ENCODE measurements at places on chromosomes 5 and 9.

DNA sequence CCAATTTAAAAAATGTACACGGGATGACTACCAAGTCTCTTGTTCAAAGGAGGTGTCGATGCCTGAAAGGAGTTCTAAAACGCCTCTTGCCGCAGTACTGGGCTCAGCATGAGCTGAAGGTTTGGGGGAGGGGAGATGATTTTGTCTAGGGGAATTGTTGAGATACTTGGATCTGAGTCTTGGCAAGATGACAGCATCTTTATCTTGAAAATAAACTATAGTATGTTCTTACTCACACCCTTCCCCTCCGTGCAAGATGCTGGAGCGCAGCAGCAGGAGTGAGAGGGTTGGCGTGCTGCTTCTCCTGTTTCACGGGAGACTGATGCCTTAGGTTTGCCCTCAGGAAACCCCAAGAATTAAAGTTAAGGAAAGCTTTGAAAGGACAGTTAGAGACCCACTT is 47.3 kb downstream of the FAM78A start:
- no peak for DNase-seq

- DNase-seq: no peak
These were observed 527.8 kb downstream of the MTRR start for GRCh38 chr5:8396756-8397155.

DNA sequence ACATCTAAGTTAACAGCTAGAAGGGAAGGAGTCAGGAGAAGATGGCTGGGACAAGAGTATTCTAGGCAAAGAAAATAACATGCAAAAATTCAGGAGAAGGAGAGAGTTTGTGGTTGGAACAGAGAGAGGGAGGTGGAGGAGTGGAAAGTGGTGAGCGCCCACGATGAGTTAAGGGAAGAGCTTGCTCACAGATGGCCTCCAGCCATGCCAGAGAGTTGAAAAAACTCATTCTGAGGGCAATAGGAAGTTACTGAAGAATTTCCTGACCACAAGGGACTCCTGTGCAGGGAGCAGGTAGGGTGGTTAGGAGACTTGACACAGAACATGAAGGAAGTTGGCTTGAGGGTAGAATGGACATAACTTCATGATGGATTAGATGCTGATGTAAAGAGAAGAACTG is 159.7 kb downstream of the DOCK2 start:
- DNase-seq: no peak

DNA sequence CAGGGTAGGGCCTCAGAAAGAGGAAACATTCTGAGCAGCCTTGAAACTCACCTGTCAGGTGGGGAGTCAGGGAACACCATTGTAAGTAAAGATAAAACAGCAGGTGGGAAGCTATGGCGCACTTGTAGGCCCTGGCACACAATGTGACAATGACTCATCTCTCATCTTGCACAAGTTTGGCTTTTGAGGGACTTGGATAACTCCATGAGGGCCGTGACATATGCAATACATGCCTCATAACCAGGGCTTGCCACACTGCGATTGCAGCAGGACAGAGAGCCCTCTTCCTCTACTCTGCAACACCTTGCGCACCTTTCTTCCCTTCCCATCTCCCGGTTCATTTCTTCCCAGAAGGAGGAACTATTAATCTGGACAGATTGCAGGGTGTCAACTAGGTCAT is 144.9 kb downstream of the CEP120 start:
- no peak for DNase-seq

DNA sequence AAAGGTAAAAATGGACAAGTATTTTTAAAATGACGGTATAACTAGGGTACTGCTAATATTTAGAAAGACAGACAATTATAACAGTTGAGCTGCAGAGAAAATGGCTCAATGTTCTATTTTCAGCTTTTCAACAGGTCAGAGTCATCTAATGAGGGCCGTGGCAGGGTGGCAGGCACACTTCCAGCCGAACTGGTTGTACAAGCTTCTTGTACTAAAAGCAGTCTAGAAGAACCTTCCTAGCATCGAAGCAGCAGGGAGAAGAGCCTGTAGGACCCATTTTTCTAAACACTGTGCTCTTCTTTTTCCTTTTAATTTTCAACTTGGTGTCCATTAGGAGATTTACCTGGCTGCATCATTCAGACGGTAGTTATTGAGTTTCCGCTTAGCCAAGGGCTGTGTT is 85.6 kb downstream of the SLC28A3 start:
- DNase-seq: no peak

GRCh38 chr5:146410272-146410671 is 36.9 kb upstream of the TCERG1 start:
- DNase-seq: no peak

DNA sequence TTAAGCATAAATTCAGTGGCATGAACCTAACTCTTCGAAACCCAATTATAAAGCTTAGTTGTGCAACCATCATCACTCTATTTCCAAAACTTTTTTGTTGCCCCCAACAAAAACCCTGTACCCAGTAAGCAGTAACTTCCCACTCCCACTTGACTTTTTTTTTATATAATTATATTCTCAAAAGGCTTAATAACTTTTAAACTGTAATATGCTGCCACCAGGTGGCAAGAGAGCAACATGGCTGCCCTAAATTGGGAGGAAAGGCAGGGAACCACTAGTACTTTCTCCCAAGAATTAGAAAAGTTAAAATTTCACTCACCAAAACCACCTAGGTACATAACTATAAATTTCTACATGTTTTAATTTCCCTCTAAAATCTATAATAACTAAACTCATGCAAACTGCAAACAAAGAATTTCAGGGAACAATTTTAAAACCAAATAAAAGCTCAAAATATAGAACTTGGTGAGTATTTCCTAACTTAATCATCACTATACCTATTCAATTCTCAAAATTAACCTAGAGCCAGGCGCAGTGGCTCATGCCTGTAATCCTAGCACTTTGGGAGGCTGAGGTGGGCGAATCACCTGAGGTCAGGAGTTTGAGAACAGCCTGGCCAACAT is 50.2 kb upstream of the RNF38 start:
- no peak for DNase-seq

DNA sequence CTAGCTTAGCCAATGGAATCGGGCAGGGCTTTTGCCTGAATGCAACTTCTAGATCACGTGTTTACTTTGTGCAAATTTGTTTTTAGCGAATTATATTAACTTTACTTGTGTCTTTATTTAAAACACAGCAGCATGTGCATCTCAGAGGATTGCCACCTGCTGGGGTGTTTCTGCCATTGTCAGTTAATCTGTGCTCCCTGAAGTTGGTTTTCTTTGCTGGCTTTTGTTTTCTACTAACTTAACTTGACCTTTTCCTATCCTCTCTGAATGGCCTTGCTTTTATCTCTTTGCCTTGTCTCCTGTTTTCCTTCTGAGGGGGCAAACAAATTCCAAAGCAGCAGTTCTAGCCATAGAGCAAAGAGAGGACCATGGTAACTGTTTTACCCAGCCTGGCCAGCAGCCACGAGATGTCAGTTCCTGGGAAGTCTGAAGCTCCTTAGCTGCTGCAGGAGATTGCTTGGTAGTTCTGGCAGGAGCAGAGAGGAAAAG is 67.6 kb downstream of the ARHGEF28 start:
- DNase-seq: no peak

GRCh38 chr9:21995666-21996398 is 1.2 kb downstream of the CDKN2B-AS1 start:
- peak; percentile 85 for DNase-seq

DNA sequence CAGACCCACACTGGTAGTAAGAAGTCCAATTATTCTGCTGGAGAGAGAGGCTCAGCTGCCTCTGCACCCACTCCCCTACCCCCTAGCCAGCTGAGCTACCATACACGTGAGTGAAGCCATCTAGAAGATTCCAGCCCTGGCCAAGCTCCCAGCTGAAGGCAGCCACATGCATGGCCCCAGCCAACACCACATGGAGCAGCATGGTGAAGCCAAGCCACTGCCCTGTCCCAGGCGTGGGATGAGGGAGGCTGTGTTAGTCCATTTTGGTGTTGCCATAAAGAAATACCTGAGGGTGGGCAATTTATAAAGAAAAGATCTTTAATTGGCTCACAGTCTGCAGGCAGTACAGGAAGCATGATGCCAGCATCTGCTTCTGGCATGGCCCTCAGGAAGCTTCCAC is 20.0 kb upstream of the VDAC1 start:
- no peak for DNase-seq

- DNase-seq: no peak
These were observed 1967.0 kb upstream of the CDH9 start for GRCh38 chr5:29005386-29005785.

DNA sequence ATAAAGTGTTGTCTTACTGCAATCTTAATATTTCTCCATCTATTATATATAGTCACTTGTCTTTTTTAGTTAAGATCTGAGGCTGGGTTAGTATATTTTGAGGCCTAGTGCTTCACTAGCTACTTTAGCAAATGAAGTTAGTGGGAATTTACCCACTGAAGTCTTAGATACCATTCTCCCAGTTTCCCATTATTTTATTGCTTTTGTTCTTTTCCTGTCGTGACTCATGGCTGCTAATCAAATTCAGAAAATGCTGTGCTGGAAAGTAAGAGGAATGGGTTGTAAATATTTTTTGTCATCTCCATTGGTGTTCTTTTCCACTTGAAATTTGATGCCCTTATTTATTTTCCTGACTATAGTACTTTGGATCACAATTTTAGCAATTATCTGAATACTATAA is 14.2 kb downstream of the TCERG1 start:
- no peak for DNase-seq

DNA sequence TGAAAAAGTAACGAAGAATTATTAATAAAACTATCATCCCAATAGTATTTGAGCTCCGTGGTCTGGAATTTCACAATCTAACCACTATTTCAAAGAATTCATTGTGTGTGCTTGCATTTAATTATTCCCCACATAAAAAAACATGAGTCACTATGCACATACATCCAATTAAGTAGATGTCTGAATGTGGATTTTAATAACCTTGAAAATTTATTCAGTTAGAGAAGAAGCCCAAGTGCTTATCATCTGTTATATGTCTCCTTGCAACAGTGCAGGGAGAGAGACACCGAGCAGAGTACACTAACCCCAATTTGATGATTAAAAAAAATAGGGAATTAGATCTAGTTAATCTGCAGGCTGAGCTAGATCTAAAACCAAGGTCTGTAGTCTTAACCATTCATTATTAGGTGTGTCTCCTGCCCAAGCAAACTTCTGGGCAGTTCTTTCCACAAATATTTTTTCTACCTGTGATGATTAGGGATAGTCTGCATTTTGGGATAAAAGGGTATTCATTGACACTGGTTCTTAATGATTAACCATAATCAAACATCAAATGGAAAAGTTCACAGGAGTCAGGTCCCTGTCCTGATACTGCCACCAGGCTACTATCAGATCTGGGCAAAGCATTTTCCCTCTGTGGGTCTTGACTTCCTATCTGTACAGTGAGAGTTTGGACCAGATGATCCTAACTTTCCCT is 164.2 kb downstream of the GRIA1 start:
- no peak for DNase-seq

GRCh38 chr5:66655395-66656324 is 59.5 kb downstream of the MAST4 start:
- DNase-seq: no peak

- no peak for DNase-seq
These were observed 293 bp downstream of the CENPP start for GRCh38 chr9:92325991-92326500.

DNA sequence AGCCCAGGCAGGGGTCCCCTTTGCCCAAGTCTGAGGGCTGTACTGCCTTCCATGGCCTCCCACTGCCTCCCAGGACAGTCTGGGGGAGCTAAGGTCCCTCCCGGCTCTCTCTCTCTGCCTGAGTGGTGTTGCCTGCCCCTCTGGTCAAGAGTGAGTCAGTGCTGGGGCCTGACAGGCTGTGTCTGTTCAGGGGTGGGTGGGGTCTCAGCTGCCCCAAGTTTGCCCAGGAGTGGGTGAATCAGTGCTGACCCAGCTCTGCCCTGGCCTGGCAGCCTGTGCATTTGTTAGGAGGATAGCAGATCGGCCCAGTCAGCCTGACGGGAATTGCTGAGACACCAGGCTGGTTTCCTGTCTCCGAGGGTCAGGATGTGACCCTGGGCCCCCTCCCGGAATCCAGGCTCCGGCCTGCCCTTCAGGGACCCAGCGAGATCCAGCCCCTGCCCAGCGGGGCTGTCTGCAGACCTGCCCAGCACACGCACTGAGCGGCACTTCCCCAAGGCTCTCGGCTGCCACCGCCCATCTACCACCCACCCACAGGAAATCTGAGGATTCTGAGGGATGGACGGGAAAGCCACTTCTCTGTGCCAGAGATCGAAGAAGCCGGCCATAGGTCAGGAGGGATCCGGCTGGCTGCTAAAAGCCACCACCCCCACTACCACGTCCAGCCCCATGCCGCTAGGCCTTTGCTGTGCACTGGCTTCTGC is 15.9 kb downstream of the ENG start:
- DNase-seq: peak; percentile 35

- no peak for DNase-seq
These were observed 80.8 kb downstream of the LMNB1 start for GRCh38 chr5:126857472-126858410.

DNA sequence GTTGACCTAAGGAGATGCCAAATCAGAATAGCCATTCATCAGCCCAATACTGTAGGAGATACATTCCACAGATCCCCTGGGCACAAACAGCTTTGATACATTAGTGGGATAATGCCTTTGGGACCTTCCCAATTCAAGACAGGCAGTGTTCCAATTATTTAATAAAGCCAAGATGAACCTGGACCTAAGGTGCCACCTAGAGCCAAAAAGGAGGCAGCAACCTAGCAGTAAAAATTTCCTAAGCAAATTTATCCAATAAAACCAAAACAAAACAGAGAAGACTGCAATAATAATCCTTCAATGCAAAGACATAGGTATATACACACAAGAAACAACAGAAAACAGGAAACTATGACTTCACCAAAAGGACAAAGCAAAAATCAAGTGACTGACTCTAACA is 253.0 kb downstream of the HINT1 start:
- no peak for DNase-seq

- DNase-seq: no peak
These were observed 41.3 kb downstream of the LNPEP start for GRCh38 chr5:96977228-96977627.

DNA sequence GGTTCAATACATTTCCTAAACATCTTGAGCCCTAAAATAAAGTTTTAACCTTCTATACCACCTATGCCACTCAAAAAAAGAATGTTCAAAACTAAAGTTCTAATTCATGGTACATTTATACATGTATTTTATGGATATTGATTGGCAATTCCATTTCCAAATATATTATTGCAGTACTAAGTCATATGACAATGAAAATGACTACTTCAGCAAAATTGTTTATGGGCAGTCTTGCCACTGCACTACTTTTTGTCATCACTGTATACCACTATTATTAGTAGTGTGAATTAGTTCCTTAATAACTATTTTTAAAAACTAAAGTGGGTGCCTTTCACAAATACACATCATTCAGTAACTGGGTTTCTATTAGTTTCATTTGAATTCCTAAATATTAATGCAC is 199.6 kb upstream of the CYLC2 start:
- no peak for DNase-seq

Measured in retina (tissue), 1 donor.